Activated CD4-positive, alpha-beta T cell treated with anti-CD3 and anti-CD28 coated beads, Interleukin-2, amount 10 ng/mL, durations not matched to agents 24 days and 14 days (primary cell): ENCODE measurements at places on chromosomes 5 and 9. TPM values are rescaled to one million over a fixed set of nuclear protein-coding genes. Genes with fewer than 3 reads are reported as not detected.

DNA sequence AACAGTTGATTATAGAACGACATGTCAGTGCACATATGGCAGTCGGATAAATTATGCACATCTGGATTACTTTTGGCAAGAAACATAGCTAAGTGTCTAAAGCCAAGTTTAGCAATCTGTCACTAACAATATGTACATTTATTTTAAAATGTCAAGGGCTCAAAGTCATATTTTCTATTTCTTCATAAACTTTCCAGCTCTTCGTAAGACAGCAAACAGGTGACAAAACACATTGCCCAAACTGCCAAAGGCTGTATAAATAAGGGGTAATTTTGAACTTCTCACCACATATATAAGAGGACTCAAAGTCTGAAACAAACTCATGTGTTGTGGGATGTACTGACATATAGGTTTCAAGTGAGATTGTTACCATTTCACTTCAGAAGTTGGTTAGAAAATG is 237.2 kb downstream of the ARL15 start:
- no peak for DNase-seq

GRCh38 chr9:87497604-87498045 is at the start of gene DAPK1:
DAPK1 (plus strand) TSS chr9:87497867; CDS start chr9:87499078, 1,211 bp downstream.
- peak; percentile 60 for DNase-seq

ACSL6 gene
- total RNA-seq = 36.9 and 39.6 TPM in 2 replicates

MEIKIN gene
- not detected in 2 replicates for total RNA-seq
